ENCODE measurements at places on chromosomes 1 and 21.

- DNase-seq, result no peak
Measured at GRCh38 chr1:220828179-220828490, 41.4 kb downstream of the MTARC1 start.

DNA sequence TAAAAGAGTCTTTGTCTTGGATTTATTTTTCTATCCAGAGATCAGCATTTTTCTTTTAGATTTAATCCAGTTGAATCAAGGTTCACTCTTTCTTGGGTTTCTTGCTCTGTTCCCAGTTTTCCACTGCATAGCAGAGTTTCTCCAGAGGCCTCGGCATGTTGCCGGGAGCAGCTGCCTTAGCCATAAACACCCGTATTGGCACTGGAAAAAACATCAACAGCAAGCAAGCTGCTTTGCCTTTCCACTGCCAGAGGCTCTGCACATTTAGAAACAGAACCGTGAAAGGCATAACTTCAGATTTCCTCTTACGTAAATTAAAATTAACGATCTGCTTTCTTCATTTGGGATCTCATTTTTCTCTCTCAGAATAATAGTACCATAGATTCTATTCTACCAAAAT lies 181.8 kb upstream of the L1TD1 start:
- no peak for DNase-seq

GRCh38 chr1:39671433-39671792 lies 494 bp downstream of the NT5C1A start:
- DNase-seq, result no peak

- no peak for DNase-seq
Measured at GRCh38 chr21:31470896-31471694, 127.0 kb upstream of the TIAM1 start.

- no peak for DNase-seq
Measured at GRCh38 chr1:32465578-32465933, 684 bp downstream of the ZBTB8B start.

DNA sequence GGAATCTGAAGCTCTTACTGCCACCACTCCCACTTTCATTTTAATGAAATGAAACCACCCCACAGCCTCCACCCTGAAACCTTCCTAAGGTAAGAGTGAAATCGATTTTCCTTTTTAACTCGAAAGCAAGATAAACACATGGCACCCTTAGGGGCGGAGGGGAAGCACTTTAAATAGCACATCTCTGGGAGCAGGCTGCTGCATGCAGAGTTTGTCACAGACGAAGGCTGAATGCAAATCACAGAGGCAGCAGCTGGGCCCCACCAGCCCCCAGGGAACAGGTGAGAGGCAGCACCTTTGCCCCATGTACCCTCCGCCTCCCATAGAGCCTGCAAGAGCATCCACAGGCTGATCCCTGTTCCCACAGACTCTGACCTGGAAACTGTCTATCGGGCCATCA lies 60.0 kb upstream of the GRIK3 start:
- peak; percentile 41 for DNase-seq

DNA sequence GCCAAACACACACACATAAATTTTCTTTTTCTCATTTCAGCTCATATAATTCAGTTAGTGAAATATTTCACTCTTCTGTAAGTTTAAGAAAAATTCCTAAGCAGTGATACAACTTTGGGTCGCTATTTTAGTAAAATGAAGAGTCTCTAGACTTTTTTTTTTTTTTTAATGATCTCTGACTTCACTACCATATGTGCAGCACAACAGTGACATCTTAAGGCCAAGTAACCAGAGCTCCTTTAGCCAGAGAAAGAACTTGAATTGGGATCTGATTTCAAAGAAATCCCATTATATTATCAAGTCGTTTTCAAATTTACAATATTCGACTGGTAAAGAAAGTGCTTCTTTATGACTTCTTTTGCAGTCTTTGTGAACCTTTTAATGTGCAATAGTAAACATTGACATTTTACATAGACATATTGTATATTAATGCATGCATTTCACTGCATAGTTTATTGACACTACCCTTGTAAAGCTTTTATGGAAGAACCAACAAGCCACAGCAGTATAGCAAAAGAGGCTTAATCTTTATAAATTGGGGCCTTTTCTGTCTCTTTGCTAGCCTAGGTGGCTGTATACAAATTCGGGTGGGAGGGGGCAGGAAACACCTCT lies 62.2 kb downstream of the LRRC40 start:
- DNase-seq, result no peak

- no peak for DNase-seq
Measured at GRCh38 chr1:170580636-170581440, 48.9 kb downstream of the GORAB start.

- peak; percentile 51 for DNase-seq
Measured at GRCh38 chr1:156129687-156130577, 15.4 kb downstream of the LMNA start.

DNA sequence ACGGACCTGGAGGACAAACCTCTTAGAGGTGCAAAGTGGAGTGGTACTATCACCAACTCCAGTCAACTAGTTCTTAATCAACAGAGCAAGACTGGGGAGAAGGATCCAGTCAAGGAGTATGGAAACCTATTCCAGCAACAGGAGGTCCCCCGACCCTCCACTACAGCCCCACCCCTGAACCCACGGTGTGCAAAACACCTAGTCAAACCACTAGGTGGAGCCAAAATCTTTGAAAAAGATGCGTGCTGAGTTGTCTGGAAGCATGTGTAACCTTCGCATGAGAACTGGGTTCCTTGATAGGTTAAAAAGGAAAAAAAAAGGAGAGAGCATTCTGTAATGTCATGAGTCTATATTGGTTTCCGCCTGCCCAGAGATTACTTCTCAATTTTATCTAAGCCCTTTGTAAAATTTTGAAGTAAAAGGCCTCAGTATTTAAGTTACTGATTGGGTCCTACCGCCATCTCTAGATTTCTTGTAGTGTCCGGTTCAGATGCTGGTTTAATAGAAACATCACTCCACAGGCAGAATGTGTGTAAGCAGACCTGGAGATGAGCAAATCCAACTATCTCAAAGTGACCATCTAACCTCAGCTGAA lies 81.9 kb upstream of the HAO2 start:
- DNase-seq, result peak; percentile 39

DNA sequence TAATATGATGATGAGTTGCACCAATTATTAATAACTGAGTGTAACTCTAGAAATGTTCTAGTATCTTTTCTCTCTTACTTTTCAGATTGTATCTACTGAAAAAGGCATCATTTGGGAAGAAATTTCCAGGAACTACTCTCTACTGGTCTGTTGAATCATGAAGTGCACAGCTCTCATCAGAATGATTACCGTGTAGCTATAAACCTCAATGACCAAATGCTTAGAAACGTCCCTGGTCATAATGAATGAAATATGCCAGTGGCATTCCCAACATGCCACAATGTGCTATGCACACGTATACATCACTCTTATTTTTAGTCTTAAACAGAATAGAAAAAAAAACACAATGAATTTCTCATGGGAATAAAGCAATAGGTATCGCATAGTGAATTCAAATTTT lies 534.3 kb upstream of the OLFM3 start:
- DNase-seq, result no peak

- DNase-seq, result no peak
Measured at GRCh38 chr21:27168084-27168483, 201.2 kb upstream of the ADAMTS5 start.

GRCh38 chr1:230276401-230276800 lies 149.7 kb downstream of the PGBD5 start:
- DNase-seq, result no peak

DNA sequence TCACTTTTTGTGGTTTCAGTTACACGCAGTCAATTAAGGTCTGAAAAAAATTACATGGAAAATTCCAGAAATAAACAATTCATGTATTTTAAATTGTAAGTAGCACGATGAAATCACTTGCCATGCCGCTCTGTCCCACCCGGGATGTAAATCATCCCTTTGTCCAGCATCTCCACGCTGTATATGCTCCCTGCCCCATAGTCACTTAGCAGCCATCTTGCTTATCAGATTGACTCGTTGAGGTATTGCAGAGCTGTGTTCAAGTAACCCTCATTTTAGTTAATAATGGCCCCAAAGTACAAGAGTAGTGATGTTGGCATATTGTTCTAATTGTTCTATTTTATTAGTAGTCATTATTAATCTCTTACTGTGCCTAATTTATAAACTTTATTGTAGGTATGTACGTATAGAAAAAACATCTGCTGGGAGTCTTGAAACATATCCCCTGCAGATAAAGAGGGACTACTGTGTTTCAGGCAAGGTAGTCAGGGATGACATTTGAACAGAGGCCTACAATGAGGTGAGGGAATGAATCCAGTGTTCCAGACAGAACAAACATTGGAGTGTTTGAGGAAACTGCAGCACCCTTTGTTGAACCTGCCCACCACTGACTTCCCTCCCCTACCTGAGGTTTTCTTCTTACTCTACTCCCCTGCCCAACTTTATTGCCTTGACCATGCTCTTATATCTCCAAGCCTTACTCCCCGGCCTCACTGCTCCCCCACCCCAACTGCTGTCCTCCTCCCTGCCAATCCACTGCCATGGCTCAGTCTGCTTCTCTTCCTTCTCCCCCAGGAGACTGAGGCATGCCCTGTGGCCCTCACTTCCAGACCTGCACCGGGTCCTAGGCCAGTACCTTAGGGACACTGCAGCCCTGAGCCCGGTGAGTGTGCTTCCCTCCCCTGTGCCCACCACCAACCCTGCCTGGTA lies 7.1 kb upstream of the CDC20 start:
- DNase-seq, result no peak

- no peak for DNase-seq
Measured at GRCh38 chr1:229798558-229798957, 172.5 kb downstream of the URB2 start.

- DNase-seq, result peak; percentile 20
Measured at GRCh38 chr1:119878171-119878570, 18.1 kb downstream of the ADAM30 start.

- no peak for DNase-seq
Measured at GRCh38 chr1:22971161-22971560, 1.5 kb downstream of the LACTBL1 start.

DNA sequence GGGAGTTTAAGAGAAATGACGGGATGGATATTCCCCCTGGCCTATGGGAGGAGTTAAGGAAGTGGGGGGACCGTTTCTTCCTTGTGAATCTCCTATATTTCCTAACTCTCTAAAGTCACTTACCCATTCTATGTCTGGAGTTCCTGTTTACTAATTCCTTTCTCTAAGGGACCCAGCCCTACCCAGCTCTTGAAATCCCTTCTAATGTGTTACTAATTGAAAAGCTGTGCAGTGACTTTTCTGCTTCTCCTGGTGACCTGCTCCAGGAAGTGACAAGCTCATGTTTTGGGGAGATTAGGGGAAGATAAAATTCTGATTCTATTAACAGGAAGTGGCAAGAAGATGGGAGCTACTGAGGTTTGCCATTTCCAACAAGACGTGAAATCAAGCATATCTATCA lies 4.0 kb upstream of the SAMSN1 start:
- DNase-seq, result no peak

- DNase-seq, result no peak
Measured at GRCh38 chr1:98906809-98907208, 97.9 kb downstream of the PLPPR5 start.

DNA sequence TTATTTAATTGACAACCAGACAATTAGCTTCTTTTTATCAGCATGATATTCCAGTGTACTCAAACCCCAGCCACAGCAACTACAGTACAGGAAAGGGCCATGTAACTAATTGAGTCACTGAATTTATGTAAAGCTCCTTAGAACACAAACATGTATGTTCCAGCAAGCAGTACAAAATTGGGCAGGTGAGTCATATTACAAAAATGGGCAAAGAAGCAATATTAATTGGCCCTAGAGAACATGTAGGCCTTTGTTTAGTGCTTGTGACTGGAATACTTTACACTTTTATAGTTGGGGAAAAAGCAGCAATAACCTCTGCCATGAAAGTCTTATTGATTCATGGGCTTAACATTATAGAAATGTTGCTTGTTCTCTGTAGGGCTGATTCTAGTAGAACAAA lies 31.8 kb downstream of the CLEC20A start:
- no peak for DNase-seq

GRCh38 chr1:157113631-157114030 lies 14.0 kb upstream of the ETV3L start:
- DNase-seq, result no peak

DNA sequence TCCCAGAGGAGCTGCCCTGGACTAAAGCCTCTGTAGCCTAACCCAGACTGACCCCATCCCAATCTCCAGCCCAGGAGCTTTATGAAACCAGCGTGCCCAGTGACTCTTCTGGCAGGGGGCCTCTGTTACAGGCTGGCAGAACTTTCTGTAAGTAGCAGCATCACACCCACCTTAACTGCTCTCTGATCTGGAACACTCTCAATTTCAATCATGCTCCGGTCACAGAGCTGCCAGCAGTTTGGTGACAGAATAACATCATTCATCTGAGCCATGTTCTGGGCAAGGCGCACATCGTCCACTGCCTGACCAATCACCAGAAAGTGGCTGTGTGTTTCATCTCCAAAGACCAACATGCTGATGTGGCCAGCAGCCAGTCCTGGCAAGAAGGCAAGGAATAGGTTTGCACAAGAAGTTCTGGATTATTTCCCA lies 14.7 kb downstream of the ADCY10 start:
- DNase-seq, result no peak

- no peak for DNase-seq
Measured at GRCh38 chr1:236623371-236624166, 19.3 kb upstream of the HEATR1 start.

- peak; percentile 72 for DNase-seq
Measured at GRCh38 chr1:167121375-167122120, 27.7 kb downstream of the STYXL2 start.

- DNase-seq, result no peak
Measured at GRCh38 chr1:43492826-43493225, 37.9 kb upstream of the PTPRF start.

DNA sequence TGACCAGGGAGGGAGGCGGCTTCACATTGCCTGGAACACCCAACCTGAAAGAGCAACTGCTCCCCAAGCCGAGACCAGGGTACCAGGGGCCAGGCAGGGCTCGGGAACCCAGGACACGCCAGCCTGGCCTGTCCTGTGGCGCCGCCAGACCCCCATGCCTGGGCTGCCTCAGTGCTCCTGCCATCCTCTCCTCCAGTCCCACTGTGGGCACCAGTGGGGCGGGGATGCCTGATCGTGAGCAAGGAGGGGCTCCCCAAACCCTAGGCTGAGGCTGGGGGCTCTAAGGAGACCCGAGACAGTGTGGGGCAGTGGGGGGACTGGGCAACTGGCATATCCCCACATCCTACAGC lies 45.1 kb downstream of the WNT9A start:
- no peak for DNase-seq

- peak; percentile 44 for DNase-seq
Measured at GRCh38 chr1:1040004-1040991, 20.4 kb downstream of the AGRN start.
